Endothelial cell (in vitro differentiated cells): ENCODE measurements at places on chromosomes 5 and 9. TPM values are rescaled to one million over a fixed set of nuclear protein-coding genes. Genes with fewer than 3 reads are reported as not detected.

The PCA3 gene
- total RNA-seq, result 0.62 TPM

The CNTNAP3B gene
- total RNA-seq, result 4.1 TPM

The SMC5 gene
- 26.5 TPM for total RNA-seq

The GBGT1 gene
- 98.4 TPM for total RNA-seq

The DRD1 gene
- 0.18 TPM for total RNA-seq

The PGM5 gene
- 1.2 TPM for total RNA-seq

The FBXO10 gene
- total RNA-seq, result 24.2 TPM

The OBP2B gene
- total RNA-seq, result not detected

The SLU7 gene
- 53.1 TPM for total RNA-seq

The CDH9 gene
- not detected for total RNA-seq

The GABRA6 gene
- not detected for total RNA-seq

The ROR2 gene
- total RNA-seq, result 3.5 TPM

The HTR4 gene
- not detected for total RNA-seq

The FGF10 gene
- total RNA-seq, result 0.15 TPM

The KIAA0825 gene
- total RNA-seq, result 2.0 TPM

The FBXL7 gene
- 63.8 TPM for total RNA-seq

The ADAMTS12 gene
- 9.8 TPM for total RNA-seq

The ANKRD34B gene
- 0.62 TPM for total RNA-seq

The EIF4E1B gene
- 0.54 TPM for total RNA-seq

The CCDC192 gene
- total RNA-seq, result 0.26 TPM

The RASGEF1C gene
- total RNA-seq, result 0.64 TPM

The CARD6 gene
- total RNA-seq, result 3.7 TPM

The NTMT1 gene
- total RNA-seq, result 16.7 TPM

The SLC22A5 gene
- 1.2 TPM for total RNA-seq

The HAPLN1 gene
- 42.1 TPM for total RNA-seq

The DMGDH gene
- total RNA-seq, result 0.36 TPM

The SIT1 gene
- total RNA-seq, result not detected

The TAF9 gene
- 59.4 TPM for total RNA-seq

The GPR150 gene
- total RNA-seq, result not detected

The GGTA1 gene
- total RNA-seq, result 19.7 TPM
